ENCODE measurements at places on chromosomes 7 and 10. TPM values are rescaled to one million over a fixed set of nuclear protein-coding genes. Genes with fewer than 3 reads are reported as not detected.

Gene EBLN1
- not detected for total RNA-seq

GRCh38 chr7:2983586-2983985 lies 60.1 kb downstream of the CARD11 start:
- peaks cover 3% of the 10 kb centered on the region for H3K27me3 ChIP-seq
- peaks cover 14% of the 10 kb centered on the region for H3K4me1 ChIP-seq
- no peaks in the 10 kb centered on the region for H3K36me3 ChIP-seq
- H3K4me3 ChIP-seq: no peak overlapping the region

DNA sequence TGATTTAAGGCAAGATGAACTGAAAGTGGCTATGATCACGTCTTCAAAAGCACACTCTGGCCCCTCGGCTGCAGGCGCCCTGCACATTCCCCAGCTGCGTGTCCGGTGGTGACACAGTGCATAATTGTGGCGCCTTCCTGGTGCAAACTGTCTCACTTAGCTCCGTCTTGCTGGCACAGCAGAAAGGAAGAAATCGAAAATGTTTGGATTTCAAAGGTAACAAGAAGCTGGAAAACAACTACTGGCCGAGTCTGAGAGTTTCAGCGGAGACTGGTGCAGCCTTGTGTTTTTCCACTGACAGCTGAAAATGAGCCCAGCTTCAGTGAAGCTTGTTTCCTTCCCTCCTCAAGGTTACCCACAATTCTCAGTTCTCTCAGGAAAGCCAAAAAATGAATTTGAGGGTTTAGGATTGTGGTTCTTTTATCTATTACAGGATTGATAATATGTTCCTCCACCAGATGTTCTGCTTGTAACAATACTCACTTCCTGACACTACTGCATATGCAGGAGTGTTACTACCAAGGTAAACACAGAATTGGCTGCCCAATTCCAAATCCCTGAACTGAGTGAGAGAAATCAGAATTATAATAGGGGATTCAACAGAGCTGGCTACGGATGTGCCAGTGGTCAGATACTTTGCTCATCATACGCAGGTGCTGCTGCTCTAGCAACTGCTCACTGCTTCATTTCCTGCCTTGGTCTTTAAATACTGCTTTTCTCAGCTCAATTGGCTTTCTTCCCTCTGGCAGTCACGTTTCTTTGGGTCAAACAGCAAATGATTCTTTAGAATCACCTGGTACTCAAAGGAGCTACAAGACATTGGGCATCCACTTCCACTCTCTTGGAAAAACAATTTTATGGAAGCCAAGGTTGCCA lies 63.7 kb downstream of the TRUB1 start:
- no peaks in the 10 kb centered on the region for H3K36me3 ChIP-seq
- H3K27ac ChIP-seq: no peak overlapping the region
- H3K27me3 ChIP-seq: peaks cover 3% of the 10 kb centered on the region
- no peak for DNase-seq
- peaks cover 4% of the 10 kb centered on the region for H3K4me1 ChIP-seq

DNA sequence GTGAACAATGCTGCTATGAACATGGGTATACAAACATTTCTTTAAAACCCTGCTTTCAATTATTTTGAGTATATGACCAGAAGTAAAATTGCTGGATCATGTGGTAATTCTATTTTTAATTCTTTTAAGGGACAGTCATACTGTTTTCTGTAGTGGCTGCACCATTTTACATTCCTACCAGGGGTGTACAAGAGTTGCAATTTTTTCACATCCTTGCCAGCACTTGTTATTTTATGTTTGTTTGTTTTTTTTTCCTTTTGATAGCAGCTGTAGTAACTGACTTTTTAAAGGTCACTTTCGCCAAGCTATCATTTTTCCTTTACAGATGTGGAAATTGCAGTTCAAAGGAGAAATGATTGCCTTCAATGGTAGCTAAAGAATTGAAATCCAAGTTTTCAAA lies 99.5 kb downstream of the GPR85 start:
- H3K36me3 ChIP-seq: no peaks in the 10 kb centered on the region
- H3K27me3 ChIP-seq: no peaks in the 10 kb centered on the region
- no peaks in the 10 kb centered on the region for H3K4me1 ChIP-seq
- H3K27ac ChIP-seq: no peak overlapping the region

DNA sequence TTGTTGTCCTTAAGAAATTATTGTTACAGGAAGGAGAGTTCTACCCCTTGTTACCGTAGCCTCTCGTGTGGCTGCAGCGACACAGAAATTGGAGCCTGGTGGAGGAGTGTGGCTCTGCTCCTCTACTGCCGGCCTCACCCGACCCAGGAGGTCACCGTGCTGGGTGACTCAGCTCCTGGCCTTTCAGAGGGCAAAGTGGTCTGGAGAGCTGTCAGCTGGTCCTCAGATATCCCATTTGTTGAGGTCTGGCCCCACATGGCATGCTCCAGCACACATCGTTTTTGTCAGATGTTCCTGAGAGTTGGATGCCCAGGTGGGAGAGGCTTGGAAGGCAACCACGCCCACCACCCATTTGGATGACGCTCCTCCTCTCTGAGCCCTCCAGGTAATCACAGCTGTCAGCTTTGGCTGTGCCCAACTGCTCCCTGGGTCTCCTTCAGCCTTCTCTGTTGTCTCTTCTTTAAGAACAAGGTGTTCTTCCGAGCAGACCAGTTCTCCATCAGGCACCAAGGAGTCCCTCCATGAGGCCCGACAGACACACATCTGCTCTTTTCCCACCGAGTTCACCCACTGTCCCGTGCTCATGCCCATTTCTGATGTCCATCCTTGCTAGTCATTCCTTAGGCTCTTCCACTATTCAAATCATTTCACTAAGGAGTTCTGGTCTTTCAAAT lies 80.3 kb downstream of the RAMP3 start:
- peaks cover 5% of the 10 kb centered on the region for H3K4me1 ChIP-seq
- H3K4me3 ChIP-seq: no peak overlapping the region
- H3K27ac ChIP-seq: no peak overlapping the region
